ENCODE measurements at places on chromosomes 6 and 20.

DNA sequence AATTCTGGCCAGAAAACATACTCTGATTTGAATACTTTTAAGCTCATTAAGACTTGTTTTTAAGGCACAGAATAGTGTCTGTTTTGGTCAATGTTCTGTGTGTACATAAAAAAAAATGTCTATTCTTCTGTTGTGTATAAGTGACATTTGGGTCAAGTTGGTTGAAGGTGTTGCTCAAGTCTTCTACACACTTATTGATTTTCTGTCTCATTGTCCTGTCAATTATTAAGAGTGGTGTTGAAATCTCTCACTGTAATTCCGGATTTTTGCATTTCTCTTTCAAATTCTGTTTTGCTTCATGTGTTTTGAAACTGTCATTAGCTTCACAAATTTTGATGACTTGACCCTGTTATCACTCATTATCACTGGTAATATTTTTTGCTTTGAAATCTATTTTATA lies 37.5 kb upstream of the EPM2A start:
- no peak for DNase-seq
- no peaks in the 10 kb centered on the region for H3K4me1 ChIP-seq
- H3K27ac ChIP-seq: no peak overlapping the region

DNA sequence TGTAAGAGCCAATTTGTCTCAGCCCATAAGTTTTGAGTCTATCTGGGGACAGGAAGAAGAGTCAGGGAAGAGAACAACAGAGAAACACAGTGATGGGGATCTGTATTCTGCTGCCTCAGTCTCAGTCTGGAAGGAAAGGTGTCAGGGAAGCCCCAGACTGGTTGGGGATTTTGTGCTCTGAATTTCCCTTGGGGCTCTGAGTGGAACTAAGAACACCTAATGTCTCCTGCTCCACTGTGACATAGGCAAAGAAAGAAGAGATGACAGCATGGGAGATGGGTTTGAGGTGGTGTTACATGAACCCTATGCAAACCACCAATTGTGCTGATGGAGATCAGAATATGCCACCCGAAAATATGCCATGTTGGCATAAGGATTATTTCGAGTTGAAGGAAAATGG lies 139.5 kb upstream of the MYLIP start:
- H3K27me3 ChIP-seq: no peaks in the 10 kb centered on the region
- no peak overlapping the region for H3K4me3 ChIP-seq
- H3K4me1 ChIP-seq: peaks cover 12% of the 10 kb centered on the region
- DNase-seq: no peak
- H3K27ac ChIP-seq: no peak overlapping the region

DNA sequence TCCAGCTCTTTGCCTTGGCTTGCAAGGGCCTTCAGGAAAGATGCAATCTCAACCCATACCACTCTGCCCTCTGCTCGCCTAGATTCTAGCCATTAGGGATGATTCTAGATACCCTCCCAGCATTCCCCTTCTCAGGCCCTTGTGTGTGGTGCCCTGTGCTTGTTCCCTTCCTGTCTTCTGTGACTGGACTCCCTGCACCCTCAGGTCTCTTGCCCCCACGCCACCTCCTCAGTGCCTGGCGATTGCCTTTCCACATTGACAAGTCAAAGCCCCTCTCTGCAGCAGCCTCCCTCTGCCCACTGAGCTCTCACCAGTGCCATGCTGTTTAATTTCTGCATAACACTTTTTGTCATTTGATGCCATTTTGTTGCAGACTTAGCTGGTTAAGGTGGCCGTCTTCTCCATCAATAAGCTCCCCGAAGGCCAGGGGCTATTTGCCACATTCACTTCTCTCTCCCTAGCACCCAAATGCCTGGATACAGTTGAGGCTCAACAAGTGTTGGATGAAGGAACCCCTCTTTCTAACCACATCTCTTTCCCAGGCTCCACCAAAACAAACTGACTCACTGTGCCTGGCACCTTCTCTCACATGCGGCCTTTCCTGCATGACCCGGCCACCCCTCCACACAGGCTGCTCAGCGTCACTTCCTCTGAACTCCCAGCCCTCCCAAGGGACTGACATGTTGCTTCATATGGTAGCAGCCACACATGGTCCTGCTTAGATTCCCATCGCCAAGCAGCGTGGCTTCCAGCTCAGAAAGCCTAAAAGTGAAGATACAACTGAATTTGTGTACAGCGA lies 4.6 kb upstream of the TXNDC5 start:
- H3K27me3 ChIP-seq: peaks cover 10% of the 10 kb centered on the region
- H3K27ac ChIP-seq: no peak overlapping the region
- H3K4me1 ChIP-seq: peaks cover 6% of the 10 kb centered on the region
- H3K4me3 ChIP-seq: no peak overlapping the region
- DNase-seq: no peak

DNA sequence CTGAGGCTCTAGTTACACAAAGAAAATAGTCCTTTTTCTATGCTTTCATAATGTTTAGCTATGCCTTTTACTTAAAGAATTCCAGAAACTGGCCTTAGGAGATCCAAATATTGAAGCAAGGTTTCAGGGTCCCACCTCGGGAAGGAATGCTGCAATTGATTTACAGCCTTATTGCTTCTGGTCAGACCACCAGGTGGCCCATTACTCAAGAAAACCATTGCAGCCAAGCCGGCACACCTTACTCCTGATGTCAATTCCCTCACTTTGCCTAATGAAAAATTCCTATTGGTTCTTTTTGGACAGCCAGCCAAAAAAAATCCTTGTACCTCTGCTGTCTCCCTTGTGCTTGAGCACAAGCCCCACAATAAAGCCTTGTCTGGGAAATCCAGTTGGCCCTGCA lies 173.9 kb downstream of the LMBRD1 start:
- H3K27me3 ChIP-seq: peaks cover 8% of the 10 kb centered on the region
- no peak overlapping the region for H3K4me3 ChIP-seq
- DNase-seq: no peak
- no peak overlapping the region for H3K27ac ChIP-seq
- H3K4me1 ChIP-seq: no peaks in the 10 kb centered on the region
- no peaks in the 10 kb centered on the region for H3K36me3 ChIP-seq

- H3K4me3 ChIP-seq: no peak overlapping the region
- H3K4me1 ChIP-seq: peaks cover 5% of the 10 kb centered on the region
- no peak overlapping the region for H3K27ac ChIP-seq
- peaks cover 74% of the 10 kb centered on the region for H3K36me3 ChIP-seq
Observed at GRCh38 chr20:25005220-25005619, 12.7 kb upstream of the APMAP start.

DNA sequence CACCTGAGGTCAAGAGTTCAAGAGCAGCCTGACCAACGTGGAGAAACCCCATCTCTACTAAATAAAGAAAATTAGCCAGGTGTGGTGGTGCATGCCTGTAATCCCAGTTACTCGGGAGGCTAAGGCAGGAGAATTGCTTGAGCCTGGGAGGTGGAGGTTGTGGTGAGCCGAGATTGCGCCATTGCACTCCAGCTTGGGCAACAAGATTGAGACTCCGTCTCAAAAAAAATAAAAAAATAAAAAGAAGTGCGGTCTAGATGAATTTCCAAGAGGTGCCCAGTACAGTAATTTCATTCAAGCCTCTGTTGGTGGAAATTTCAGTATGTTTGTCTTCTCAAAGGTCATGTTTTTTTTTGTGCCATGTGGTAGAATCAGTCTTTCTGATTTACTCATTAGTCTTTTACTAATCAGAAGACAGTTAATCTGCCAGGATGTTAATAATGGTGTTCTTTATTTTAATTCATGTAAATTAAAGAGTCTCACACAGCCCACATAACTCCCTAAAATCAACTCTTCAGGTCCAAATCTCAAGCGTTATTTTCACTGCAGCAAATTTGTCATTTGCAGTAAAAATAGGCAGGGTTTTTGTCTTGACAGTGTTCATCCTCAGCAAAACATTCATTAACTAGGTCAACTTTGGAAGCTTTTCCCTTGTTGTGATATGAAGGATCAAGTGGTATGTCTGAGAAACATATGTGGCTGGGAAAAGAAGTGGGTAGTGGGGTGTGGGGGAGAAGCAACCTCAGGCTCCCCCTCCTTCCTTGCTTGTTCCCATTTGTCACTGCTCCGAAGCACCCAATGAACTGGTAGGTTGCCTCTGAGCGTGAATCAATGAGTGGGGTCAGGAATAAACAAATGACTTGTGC lies 13.3 kb downstream of the TP53INP2 start:
- H3K4me1 ChIP-seq: peaks cover 36% of the 10 kb centered on the region
- no peak overlapping the region for H3K4me3 ChIP-seq
- DNase-seq: no peak
- no peaks in the 10 kb centered on the region for H3K27me3 ChIP-seq
- H3K27ac ChIP-seq: no peak overlapping the region
- H3K36me3 ChIP-seq: peaks cover 74% of the 10 kb centered on the region

GRCh38 chr6:66985816-66986215 lies 1278.8 kb upstream of the EYS start:
- no peak for DNase-seq
- H3K27me3 ChIP-seq: no peaks in the 10 kb centered on the region
- H3K4me3 ChIP-seq: no peak overlapping the region
- no peaks in the 10 kb centered on the region for H3K4me1 ChIP-seq
- H3K27ac ChIP-seq: no peak overlapping the region

GRCh38 chr20:62393830-62394229 lies 6.9 kb downstream of the RPS21 start:
- no peak for DNase-seq
- no peak overlapping the region for H3K4me3 ChIP-seq
- H3K27me3 ChIP-seq: no peaks in the 10 kb centered on the region
- H3K36me3 ChIP-seq: peaks cover 65% of the 10 kb centered on the region

GRCh38 chr6:113668641-113669408 lies 188.3 kb upstream of the MARCKS start:
- no peak for DNase-seq
- H3K4me1 ChIP-seq: no peaks in the 10 kb centered on the region

- DNase-seq: no peak
- H3K4me3 ChIP-seq: no peak overlapping the region
- H3K4me1 ChIP-seq: no peaks in the 10 kb centered on the region
- peaks cover 8% of the 10 kb centered on the region for H3K27me3 ChIP-seq
Observed at GRCh38 chr20:41848180-41848579, 230.0 kb upstream of the CHD6 start.

DNA sequence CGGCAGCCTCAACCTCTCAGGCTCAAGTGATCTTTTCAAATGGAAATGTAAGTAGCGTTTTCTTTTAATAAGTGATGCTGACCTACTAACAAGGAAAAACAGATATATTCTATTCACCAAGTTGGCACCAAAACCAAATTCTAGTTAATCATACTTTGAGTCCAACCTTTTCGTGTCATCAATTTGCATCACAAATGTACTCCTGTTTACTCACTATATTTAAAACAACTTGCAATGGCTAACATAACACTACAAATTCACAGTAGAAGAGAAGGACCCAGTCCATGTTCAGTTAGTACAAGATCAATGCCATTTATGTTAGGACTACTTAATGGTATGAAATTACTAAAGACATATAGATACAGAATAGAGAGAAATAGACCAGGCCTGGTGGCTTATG lies 50.0 kb downstream of the MDN1 start:
- peaks cover 95% of the 10 kb centered on the region for H3K36me3 ChIP-seq
- no peak for DNase-seq
- H3K27ac ChIP-seq: no peak overlapping the region
- H3K4me1 ChIP-seq: no peaks in the 10 kb centered on the region

- H3K27me3 ChIP-seq: no peaks in the 10 kb centered on the region
- no peak for DNase-seq
- H3K4me3 ChIP-seq: no peak overlapping the region
- peak overlapping the region; percentile 14 for H3K27ac ChIP-seq
- H3K4me1 ChIP-seq: peaks cover 37% of the 10 kb centered on the region
Observed at GRCh38 chr6:26299286-26300042, 65.5 kb upstream of the BTN3A2 start.

DNA sequence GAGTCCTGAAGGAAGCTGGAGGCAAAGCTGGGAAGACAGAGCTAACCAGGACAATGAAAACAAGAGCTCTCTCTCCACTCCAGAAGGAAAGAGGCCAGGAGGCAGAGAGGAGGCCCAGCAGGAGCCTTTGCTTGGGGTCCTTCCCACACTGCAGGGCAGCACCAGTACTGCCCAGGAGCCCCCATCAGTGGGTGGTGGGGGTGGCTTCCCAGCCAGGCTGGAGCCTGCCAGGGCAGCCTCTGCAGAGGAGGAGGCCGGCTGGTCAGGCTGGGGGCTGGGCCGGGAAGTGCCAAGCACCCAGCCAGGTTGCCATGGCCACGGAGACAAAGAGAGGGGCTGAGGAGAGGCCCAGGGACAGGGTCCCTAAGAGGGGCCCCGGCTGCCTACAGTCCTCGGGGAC lies 33.4 kb downstream of the PREX1 start:
- peak overlapping the region; percentile 66 for H3K27ac ChIP-seq
- no peaks in the 10 kb centered on the region for H3K27me3 ChIP-seq
- DNase-seq: no peak
- H3K36me3 ChIP-seq: peaks cover 4% of the 10 kb centered on the region

DNA sequence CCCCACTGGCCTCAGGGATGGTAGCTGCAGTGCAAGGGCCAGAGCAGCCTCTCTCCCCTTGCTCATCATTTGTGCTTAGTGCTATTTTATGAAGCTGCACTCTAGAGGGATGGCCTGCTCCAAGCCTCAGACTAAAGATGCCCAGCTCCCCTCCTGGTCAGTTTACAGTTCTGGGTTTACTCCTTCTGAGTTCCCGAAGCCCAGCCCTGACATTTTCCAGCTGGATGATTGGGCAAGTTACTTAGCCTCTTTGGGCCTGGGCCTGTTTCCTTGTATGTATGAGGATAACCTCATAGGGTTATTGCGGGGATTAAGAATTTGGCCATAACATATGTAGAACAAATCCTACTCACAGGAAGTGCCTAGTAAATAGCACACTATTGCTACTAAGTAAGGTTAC lies 31.8 kb upstream of the EMILIN3 start:
- no peak overlapping the region for H3K27ac ChIP-seq
- no peak for DNase-seq
- H3K36me3 ChIP-seq: peaks cover 11% of the 10 kb centered on the region

- H3K4me1 ChIP-seq: peaks cover 64% of the 10 kb centered on the region
- H3K27me3 ChIP-seq: no peaks in the 10 kb centered on the region
- H3K36me3 ChIP-seq: peaks cover 49% of the 10 kb centered on the region
Observed at GRCh38 chr6:28142446-28142845, 763 bp downstream of the ZKSCAN8 start.

DNA sequence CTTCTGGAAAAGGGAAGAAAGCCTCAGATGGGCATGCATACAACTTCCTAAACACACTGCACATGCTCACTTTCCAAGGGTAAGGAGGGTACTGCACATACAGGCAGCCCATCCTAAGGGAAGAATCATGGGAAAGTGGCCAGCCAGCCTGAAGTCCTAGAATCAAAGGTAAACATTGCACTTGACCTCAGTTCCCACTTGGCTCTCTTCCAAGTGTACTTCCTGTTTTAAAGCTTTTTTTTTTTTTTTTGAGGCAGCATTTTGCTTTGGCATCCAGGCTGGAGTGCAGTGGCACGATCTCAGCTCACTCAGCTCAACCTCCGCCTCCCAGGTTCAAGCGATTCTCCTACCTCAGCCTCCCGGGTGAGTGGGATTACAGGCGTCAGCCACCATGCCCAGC lies 225.3 kb upstream of the EPHA7 start:
- DNase-seq: no peak
- no peak overlapping the region for H3K27ac ChIP-seq
- no peaks in the 10 kb centered on the region for H3K27me3 ChIP-seq
- H3K36me3 ChIP-seq: no peaks in the 10 kb centered on the region
- no peak overlapping the region for H3K4me3 ChIP-seq

GRCh38 chr6:43077981-43078511 lies 1.9 kb downstream of the PTK7 start:
- peaks cover 6% of the 10 kb centered on the region for H3K36me3 ChIP-seq
- H3K4me3 ChIP-seq: no peak overlapping the region
- peaks cover 9% of the 10 kb centered on the region for H3K4me1 ChIP-seq
- no peak for DNase-seq
- peaks cover 29% of the 10 kb centered on the region for H3K27me3 ChIP-seq

Measured in activated T-cell treated with anti-CD3 and anti-CD28 coated beads, Interleukin-2, amount 50 U/mL, for 24 hours (primary cell).